ENCODE measurements at places on chromosomes 6 and 20. TPM values are rescaled to one million over a fixed set of nuclear protein-coding genes. Genes with fewer than 3 reads are reported as not detected.

SASH1 gene
- 6.3 TPM for total RNA-seq

VSX1 gene
- not detected for total RNA-seq

SLC32A1 gene
- total RNA-seq, result not detected

TMC2 gene
- total RNA-seq, result not detected

RBBP8NL gene
- total RNA-seq, result 4.2 TPM

TRAM2 gene
- 13.7 TPM for total RNA-seq

AP5S1 gene
- 12.0 TPM for total RNA-seq

MYLK2 gene
- not detected for total RNA-seq

OR2B6 gene
- not detected for total RNA-seq

MCHR2 gene
- not detected for total RNA-seq

OR12D1 gene
- total RNA-seq, result not detected

CLIC1 gene
- 657 TPM for total RNA-seq

IMPG1 gene
- total RNA-seq, result not detected

C20orf144 gene
- total RNA-seq, result not detected

APOBEC2 gene
- total RNA-seq, result 0.63 TPM

PGC gene
- total RNA-seq, result not detected

TOX2 gene
- total RNA-seq, result 1.3 TPM

ZSCAN23 gene
- total RNA-seq, result 1.4 TPM

SPATA25 gene
- total RNA-seq, result not detected

C6orf58 gene
- not detected for total RNA-seq

GHRH gene
- not detected for total RNA-seq

CDH26 gene
- total RNA-seq, result 2.0 TPM

DAAM2 gene
- total RNA-seq, result 1.9 TPM

CASS4 gene
- 0.21 TPM for total RNA-seq

SDHAF4 gene
- total RNA-seq, result 6.7 TPM

SLA2 gene
- not detected for total RNA-seq

UNC5CL gene
- 0.28 TPM for total RNA-seq

CCN6 gene
- total RNA-seq, result 0.14 TPM

RXRB gene
- total RNA-seq, result 14.9 TPM

OTOR gene
- not detected for total RNA-seq

CFAP206 gene
- 0.14 TPM for total RNA-seq

TFAP2C gene
- total RNA-seq, result 10.8 TPM

Data from airway epithelial cell (primary cell).